ENCODE measurements at places on chromosomes 12 and 14.
A peak's percentile ranks its signal among the peaks of the same experiment; 100 is the strongest.

DNA sequence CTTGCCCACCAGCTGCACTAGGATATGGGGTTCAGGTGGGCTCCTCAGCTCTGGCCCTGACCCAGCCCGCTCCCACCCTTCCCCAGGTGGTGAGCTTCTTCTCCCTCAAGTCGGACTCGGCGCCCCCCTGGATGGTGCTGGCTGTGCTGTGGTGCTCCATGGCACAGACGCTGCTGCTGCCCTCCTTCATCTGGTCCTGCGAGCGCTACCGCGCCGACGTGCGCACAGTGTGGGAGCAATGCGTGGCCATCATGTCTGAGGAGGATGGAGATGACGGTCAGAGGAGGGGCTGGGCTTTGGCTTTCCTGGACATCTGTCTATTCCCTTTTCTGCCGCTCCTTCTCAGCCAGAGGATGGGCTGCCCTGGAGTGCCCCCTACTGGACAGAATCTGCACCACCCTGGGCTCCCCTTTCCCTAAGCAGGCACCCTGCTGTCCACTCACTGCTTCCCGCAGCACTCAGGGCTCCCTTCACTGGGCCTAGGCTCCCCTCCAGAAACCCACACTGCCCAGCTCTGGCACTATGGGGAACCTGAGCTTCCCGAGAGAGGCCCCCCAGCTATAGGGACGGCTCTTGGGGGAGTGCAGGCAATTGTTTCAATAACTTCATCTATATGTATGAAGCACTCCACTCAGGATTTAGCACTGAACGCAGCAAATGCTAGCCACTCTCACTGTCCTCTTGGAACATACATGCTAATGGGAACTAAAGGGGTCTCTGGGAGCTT, 2.6 kb upstream of the P3H3 start:
- peak; percentile 82 for DNase-seq

- DNase-seq: peak; percentile 17
Measured at GRCh38 chr14:95774265-95775160, 60.6 kb upstream of the TCL1A start.

GRCh38 chr12:111405859-111406473, at the start of gene SH2B3:
Gene SH2B3, plus strand, starts transcription at chr12:111405923. Its CDS starts 12,223 bp downstream, at chr12:111418146.
- DNase-seq: no peak

GRCh38 chr12:88814779-88815178, 234.5 kb upstream of the KITLG start:
- no peak for DNase-seq

DNA sequence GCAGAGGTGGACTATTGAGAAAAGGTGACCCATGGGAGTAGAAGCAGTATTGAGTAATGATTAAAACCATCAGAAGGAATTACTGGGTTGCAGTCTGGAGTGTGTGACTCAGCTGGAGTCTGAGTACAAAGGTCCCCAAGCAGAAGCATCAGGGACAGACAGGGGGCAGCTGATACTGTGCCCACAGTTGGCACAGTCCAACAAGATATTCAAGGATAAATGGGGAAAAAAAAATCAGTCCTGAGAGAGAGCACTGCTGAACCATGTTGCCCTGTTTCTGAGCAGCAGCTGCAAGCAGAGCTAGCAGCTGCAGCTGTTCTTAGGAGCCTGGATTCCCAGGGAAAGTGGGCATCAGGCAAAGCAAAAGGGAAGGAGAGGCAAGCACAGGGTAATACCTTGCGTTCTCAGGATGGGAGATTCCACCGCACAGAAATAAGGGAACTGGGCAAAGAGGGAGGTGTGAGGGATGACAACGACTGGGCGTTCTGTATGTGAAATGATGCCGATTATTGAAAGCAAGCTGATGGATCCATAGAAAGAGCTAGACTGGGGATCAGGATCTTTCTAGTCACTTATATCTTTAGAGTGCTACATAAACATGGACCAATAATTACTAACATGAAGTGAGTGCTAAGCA, 17.7 kb downstream of the NEUROD4 start:
- DNase-seq: peak; percentile 39

- DNase-seq: no peak
Measured at GRCh38 chr14:24123424-24124417, 6.7 kb upstream of the FITM1 start.

Data from CD14-positive monocyte (primary cell).